Stimulated activated CD8-positive, alpha-beta memory T cell treated with anti-CD3 and anti-CD28 coated beads, Interleukin-4, amount 100 ng/mL, for 24 hours (primary cell): ENCODE measurements at places on chromosomes 3 and 15.

- DNase-seq, result no peak
These were observed 395.3 kb downstream of the IL5RA start for GRCh38 chr3:2714834-2715233.

GRCh38 chr15:91040856-91041255 lies 18.5 kb upstream of the VPS33B start:
- DNase-seq, result no peak

GRCh38 chr3:48614044-48614443 lies 4.6 kb upstream of the UQCRC1 start:
- DNase-seq, result no peak

- DNase-seq, result no peak
These were observed 245.3 kb downstream of the FEZF2 start for GRCh38 chr3:62128051-62128450.

- DNase-seq, result no peak
These were observed 552.4 kb downstream of the EDEM1 start for GRCh38 chr3:5739949-5740348.

DNA sequence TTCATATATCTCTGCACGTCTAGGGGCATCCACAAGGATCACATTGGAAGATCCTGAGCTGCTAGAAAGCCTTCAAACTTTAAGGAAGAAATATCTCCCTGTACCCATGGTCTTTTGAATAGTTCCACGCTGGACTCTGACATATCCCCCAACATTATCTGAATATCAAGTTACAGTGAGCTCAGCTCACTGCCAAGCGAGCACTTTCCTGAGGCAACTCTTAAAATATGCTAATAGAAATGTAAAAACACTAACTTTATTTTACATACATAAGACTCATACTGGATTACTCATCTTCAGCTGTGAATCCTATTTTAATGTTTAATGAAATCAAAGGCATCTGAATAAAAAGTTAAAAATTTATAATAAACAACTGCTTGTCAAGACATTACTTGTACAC lies 420.2 kb upstream of the CCDC54 start:
- DNase-seq, result no peak

DNA sequence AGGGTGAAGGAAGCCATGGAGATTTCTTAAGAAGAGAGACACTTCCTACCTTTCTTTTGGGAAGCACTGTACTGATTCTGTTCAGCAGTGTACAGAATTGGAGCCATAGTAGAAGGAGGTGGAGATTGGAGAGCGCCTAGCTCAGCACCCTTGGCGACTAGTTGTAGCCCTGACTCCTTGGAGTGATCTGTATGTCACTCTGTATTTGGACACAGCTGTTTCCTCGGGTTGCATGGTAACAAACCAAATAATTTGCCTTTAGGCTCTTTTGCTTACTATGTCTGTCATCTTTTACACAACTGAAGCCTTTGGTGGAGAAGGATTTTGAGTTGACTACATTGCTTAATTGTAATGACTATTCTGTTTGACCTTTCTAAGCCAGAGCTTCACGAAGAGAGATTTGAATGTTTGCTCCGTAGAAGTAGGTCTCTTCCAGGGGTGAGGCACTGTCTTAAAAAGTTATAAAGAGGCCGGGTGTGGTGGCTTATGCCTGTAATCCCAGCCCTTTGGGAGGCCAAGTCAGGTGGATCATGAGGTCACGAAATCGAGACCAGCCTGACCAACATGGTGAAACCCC lies 77.1 kb downstream of the AKAP13 start:
- DNase-seq, result no peak
